ENCODE measurements at places on chromosomes 12 and 14.
A peak's percentile ranks its signal among the peaks of the same experiment; 100 is the strongest.

DNA sequence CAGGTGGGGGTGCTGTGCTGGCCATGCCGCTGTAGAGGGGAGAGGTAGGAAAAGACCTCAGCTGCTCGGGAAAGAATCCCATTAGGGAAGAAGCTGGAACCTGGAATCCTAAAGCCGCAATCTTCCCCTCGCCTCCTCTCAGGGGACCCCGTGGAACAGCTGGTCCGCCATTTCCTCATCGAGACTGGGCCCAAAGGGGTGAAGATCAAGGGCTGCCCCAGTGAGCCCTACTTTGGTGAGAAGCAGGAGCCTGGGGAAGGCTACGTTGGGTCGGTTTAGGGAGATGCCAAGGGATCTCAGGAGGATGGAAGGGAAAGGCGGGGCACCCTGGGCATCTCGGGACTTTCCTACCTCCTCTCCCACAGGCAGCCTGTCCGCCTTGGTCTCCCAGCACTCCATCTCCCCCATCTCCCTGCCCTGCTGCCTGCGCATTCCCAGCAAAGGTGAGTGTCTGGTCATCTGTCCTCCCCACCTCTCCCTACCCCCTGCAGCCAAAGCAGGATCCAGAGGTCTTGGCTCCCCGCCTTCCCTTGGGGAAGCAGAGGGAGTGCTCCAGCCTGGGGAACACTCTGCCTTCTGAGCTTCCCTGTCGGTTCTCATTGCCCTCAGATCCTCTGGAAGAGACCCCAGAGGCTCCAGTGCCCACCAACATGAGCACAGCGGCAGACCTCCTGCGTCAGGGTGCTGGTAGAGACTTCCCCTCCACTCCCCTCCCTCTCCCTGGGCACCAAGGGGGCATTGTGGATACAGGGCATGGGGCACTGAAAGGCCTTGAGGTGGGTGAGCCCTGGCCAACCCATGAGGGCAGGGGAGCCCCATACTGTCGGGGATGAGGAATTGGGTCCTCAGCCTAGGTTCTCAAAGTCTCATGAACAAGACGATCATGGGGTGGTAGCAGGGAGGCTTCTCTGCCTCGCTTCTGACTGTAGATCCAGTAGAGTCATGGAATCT lies 12.4 kb downstream of the TNS2 start:
- H3K4me3 ChIP-seq, result no peak overlapping the region
- H3K36me3 ChIP-seq, result peaks cover 15% of the 10 kb centered on the region
- no peak overlapping the region for H3K27ac ChIP-seq
- peaks cover 4% of the 10 kb centered on the region for H3K27me3 ChIP-seq
- no peak for DNase-seq

GRCh38 chr12:45498645-45499044 lies 230.9 kb upstream of the ARID2 start:
- DNase-seq, result no peak
- H3K4me3 ChIP-seq, result no peak overlapping the region
- H3K27ac ChIP-seq, result no peak overlapping the region
- H3K27me3 ChIP-seq, result peaks cover 3% of the 10 kb centered on the region

- H3K4me3 ChIP-seq, result no peak overlapping the region
- DNase-seq, result peak; percentile 61
- no peaks in the 10 kb centered on the region for H3K27me3 ChIP-seq
- H3K4me1 ChIP-seq, result no peaks in the 10 kb centered on the region
- H3K36me3 ChIP-seq, result no peaks in the 10 kb centered on the region
Measured at GRCh38 chr14:75906680-75907280, 75.0 kb downstream of the TGFB3 start.

GRCh38 chr14:58829594-58829993 lies 191.8 kb downstream of the DACT1 start:
- H3K27ac ChIP-seq, result no peak overlapping the region
- DNase-seq, result no peak
- peaks cover 2% of the 10 kb centered on the region for H3K36me3 ChIP-seq
- H3K27me3 ChIP-seq, result peaks cover 6% of the 10 kb centered on the region
- no peak overlapping the region for H3K4me3 ChIP-seq
